ENCODE measurements at places on chromosomes 6 and 20.

- DNase-seq: no peak
These were observed 102.7 kb downstream of the KCNQ5 start for GRCh38 chr6:72724545-72724944.

GRCh38 chr6:36772397-36772796 lies 66.8 kb downstream of the CPNE5 start:
- DNase-seq: no peak

GRCh38 chr20:19758133-19758500 lies at the start of gene RIN2:
Gene RIN2, plus strand, starts transcription at chr20:19758258. Its CDS starts 131,344 bp downstream, at chr20:19889602.
- DNase-seq: peak; percentile 7

GRCh38 chr6:81304466-81304865 lies 448.0 kb downstream of the TENT5A start:
- DNase-seq: no peak

DNA sequence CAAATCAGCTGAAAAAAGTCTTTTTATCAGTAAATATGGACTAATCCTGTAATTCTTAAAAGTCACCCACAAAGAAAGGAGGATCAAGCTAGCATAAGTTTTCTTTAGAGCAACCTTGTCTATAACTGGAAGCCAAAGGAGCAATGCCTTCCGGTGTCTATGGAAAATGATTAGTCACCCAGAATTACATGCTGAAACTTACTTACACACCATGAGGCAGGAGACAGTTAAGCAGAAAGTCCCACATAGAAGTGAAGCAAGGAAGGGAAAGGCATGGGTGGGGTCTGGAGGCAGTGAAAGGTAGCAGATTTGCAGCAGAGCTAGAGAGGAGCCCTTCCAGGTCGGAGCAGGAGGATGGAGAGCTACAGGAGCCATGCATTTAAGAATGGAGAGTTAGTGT lies 153.7 kb upstream of the RIPOR2 start:
- DNase-seq: no peak
